ENCODE measurements at places on chromosomes 6 and 20.

- DNase-seq, result no peak
Observed at GRCh38 chr6:23403460-23403859, 722.6 kb upstream of the NRSN1 start.

- DNase-seq, result no peak
Observed at GRCh38 chr6:108968325-108969316, 120.4 kb downstream of the ARMC2 start.

DNA sequence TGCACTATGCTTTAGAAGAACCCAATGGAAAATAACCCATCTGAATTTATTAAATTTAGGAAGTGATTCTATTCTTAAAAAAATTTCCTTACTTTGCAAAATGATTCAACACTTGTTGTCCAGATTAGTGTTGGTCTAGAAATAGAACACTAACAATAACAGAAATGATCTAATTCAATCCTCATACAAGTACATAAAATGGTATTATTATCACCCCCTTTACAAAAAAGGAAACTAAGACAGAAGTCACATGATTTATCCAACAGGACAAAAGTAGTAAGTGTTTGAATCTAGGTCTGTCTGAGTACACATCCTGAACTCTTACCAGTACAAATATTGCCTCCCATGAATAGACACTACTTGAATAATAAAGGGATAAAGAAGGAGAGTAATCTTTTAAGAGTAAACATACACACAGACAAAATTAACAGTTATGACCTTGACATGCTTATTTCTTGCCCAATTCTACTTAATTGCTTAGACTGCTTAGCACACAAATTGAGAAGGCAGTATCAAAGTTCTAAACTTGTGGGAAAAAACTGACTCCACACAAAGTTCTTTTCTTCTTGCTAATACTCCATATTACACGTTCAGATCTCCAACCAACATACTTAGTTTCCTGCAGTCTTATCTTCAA is 195.4 kb upstream of the RUNX2 start:
- DNase-seq, result no peak

- no peak for DNase-seq
Observed at GRCh38 chr20:57294550-57294949, 28.1 kb upstream of the BMP7 start.

GRCh38 chr6:72654071-72654621 is 32.3 kb downstream of the KCNQ5 start:
- no peak for DNase-seq

GRCh38 chr6:169239181-169239580 is 14.5 kb downstream of the THBS2 start:
- no peak for DNase-seq

- DNase-seq, result no peak
Observed at GRCh38 chr20:37991908-37992307, 41.3 kb downstream of the TTI1 start.

DNA sequence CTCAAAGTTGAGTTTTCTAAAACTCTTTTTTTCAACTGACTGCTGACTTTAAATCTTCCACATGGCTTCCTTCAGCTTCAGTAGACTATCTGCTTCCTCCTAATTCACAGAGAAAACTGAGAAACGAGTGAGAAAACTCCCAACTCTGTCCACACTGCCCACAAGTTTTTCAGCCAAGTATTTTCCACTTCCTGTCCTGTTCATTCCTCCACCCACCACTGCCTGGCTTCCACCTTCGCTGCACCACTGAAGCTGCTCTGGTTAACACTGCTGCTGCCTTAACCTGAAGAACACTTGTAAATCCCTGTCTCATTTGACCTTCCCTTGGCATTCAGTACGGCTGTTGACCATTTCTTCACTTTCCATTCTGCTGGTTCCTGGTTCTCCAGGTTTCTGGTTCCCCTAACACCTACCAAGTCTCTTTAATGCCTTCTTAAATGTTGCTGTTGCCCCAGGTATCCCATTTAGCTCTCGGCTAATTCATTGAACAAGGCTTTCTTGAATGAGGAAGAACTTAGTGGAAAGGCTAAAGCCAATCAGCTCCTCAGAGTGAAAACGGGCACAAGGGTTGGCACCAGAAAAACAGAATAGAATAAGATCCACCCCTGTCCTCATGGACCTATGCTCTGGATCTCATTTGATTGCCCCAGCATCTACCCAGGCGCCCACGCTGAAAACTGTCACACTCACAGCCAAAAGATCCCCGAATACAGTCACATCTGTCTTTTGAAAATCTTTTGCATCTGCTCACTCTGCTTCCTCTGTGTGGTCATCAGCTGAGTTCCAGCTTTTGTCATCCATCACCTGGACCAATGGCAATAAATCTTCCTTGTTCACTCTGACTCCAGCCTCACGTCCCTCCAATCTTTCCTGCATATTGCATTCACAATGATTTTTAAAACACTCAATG is 104.4 kb upstream of the TAB2 start:
- DNase-seq, result peak; percentile 72

- no peak for DNase-seq
Observed at GRCh38 chr6:137051790-137052472, 7.2 kb upstream of the IL20RA start.

GRCh38 chr6:55578537-55579363 is at the start of gene HMGCLL1:
Gene HMGCLL1, minus strand, starts transcription at chr6:55579192. Its CDS starts 137 bp downstream, at chr6:55579055.
- no peak for DNase-seq

DNA sequence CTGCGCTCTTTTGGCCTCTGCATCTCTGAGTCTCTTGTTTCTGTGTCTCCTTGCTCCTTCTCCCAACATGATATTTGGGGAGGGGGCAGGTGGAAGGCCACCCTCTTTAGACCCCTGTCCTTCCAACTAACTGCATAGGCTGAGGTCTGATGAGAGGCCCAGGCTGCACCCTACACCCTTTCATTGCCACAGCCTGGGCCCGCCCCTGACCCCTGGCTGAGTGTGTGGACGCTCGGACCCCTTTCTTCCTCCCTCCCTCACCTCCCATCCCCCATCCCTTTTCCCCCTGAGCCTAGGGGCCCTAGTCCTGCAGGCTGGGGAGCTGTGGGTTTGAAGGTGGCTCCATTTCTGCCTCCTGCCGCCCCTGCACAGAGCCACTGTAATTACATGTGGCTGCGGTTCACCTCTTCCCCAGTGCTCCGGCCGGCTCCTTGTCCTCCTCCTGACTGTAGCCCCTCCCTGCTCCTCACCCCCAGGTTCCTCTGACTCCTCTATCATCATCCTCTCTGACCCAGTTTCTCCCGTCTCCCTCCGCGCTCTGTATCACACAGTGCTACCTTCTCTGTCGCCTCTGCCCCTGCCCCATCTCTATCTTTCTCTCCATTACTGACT is 6.8 kb downstream of the MDFI start:
- DNase-seq, result no peak

- no peak for DNase-seq
Observed at GRCh38 chr20:51019656-51020592, 3.0 kb downstream of the KCNG1 start.

DNA sequence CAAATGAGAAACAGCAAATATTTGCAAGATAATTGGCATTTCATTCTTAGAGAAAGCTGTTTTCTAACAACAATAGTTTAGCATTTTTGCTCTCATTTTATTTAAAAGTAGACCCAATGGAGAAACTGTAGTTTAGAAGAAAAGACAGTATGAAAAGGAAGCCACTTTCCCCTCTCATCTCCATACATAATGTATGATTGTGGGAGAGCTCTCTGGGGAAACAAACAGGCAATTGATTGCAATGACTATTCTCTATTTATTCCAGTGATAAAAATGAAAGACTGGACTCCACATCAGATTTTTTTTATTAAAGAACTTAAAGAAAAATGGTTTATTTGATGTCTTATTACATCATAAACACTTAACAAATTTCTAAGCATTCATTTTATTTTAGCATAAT is 116.8 kb upstream of the SASH1 start:
- no peak for DNase-seq

DNA sequence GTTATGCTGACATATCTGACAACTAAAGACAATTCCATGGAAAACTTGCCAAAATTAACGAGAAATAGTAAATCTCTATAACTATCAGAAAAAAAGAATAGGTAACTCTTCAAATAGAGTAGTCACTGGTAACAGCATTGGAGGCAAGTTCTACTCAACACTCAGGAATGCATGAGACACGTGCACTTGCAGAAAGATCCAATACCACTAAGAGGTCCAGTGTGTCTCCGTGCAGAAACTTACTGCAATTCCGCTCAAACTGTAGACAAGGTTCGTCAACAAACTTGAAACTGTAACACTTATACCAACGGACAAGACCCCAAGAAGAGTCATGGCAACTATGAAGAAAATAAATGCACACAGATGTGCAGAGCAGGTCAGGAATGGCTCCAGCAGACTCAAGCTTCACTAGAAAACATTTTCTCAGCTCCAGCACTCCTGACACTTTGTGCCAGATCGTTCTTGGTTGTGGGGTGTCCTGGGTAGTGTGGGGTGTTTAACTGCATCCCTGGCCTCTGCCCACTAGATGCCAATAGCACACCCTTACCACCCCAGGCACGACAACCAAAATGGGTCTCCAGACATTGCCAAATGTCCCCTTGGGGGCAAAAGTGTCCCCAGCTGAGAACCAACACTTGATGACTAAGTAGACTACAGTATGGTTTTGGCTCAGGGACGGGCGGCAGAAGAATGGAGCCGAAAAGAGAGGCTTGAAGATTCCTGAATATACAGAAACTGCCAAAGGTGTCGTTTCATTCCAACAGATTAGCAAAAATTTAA is 134.8 kb downstream of the DTNBP1 start:
- DNase-seq, result no peak

Data from activated CD4-positive, alpha-beta T cell treated with anti-CD3 and anti-CD28 coated beads, Interleukin-2, Interleukin-4, amounts not matched to agents 100 ng/mL and 50 ng/mL, durations not matched to agents 16 hours and 8 hours (primary cell).